ENCODE measurements at places on chromosomes 7 and 10.

DNA sequence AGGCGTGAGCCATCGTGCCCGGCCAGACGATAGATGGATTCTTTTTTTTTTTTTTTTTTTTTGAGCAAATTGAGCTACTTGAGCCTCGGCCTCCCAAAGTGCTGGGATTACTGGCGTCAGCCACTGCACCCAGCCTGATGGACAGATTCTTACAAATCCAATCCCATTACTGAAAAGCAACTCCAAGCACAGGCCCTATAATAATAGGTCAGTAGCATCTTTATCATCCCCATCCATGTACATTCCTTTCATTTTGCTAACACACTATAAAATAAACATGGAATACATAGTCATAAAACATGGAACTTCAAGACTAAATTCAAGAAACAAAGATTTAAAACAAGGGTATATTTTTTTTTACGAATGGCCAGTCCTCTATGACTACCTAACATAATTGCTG lies 16.0 kb upstream of the RSBN1L start:
- no peak for DNase-seq

- DNase-seq, result no peak
These were observed 74.9 kb downstream of the SH3PXD2A start for GRCh38 chr10:103780242-103781149.

- no peak for DNase-seq
These were observed 5.6 kb upstream of the SLF2 start for GRCh38 chr10:100907175-100907574.

GRCh38 chr7:46675456-46675855 lies 754.4 kb upstream of the IGFBP3 start:
- no peak for DNase-seq

GRCh38 chr10:35398355-35398754 lies 62.0 kb downstream of the CCNY start:
- no peak for DNase-seq
